ENCODE measurements at places on chromosomes 6 and 20.

- DNase-seq = no peak
Measured at GRCh38 chr20:50510706-50511542, 741 bp downstream of the PTPN1 start.

GRCh38 chr6:36223706-36224105 is 27.2 kb downstream of the BRPF3 start:
- DNase-seq = no peak

- DNase-seq = no peak
Measured at GRCh38 chr6:26516481-26517427, 16.7 kb downstream of the BTN1A1 start.

- no peak for DNase-seq
Measured at GRCh38 chr20:37484331-37484730, 36.7 kb upstream of the NNAT start.

DNA sequence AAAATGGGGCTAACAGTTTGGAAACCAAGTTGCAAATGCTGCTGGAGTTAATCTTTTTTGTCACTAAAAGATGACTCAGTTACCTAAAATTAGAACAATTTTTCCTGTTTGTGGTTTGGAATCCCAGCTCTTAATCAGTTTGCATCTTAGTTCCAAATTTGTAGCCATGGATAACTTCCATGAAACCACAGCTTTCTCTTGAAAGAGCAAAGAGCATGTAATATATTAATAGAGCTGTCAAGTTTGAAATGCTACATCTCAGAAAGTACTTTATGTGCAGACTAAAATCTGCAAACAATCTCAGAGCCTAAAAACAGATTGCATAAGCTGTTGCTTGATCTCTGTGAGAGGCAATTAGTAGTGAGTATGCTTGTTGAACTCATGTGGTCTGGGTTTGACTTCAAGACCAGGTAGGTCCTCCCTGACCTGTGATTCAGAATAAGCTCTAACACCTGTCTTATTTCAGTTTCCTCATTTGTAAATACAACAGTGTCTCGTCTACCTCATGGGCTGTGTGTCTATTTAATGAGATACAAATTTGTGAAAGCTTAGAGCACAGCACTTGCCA is 23.5 kb downstream of the DHX35 start:
- DNase-seq = no peak

DNA sequence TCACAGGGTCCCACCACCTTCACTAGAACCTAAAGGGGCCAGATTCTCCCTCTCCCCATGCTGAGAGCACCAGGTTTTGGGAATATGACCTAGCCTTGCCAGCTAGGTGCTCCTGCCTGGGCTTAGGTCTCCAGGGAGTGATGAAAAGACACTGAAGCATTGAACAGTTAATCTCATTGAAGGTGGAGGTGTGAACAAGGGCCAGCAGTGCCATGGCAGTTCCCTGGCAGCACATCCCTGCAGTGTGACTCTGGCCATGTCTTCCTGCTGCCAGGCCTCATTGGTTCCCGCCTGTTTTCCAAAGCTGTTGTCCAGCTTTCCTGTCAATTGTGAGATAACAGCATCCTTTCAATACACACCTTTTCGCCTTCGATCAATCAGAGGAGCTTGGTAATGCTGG is 10.9 kb downstream of the PPIL6 start:
- no peak for DNase-seq

GRCh38 chr6:105902401-105903031 is 183.6 kb upstream of the PRDM1 start:
- no peak for DNase-seq

GRCh38 chr6:165841153-165841558 is 178.1 kb upstream of the PDE10A start:
- no peak for DNase-seq

- no peak for DNase-seq
Measured at GRCh38 chr20:63153254-63154221, 62.4 kb downstream of the YTHDF1 start.

DNA sequence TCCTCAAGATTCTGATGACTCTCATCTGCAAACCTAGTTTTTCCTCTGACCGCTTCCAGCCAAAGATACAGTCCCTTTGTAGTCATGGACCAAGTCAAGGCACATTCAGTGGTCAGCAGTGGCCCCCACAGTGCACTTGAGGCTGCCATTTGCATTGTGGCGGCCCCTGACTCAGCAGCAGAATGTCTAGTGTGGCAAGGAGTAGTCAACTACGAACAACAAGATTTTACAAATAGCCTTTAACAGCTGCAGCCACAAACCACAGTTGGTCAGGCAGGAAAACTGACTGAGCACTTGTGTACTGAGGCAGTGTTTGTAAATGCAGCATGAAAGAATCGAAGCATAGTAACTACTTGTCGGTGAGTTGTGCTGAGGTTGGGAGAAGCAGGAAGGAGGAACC is 49.6 kb downstream of the SLC2A12 start:
- DNase-seq = no peak

GRCh38 chr20:18273738-18274137 is 14.6 kb upstream of the ZNF133 start:
- no peak for DNase-seq
